Breast epithelium (tissue), 4 donors: ENCODE measurements at places on chromosomes 6 and 20. TPM values are rescaled to one million over a fixed set of nuclear protein-coding genes. Genes with fewer than 3 reads are reported as not detected.

LY86 gene
- 3.3 TPM for total RNA-seq

GRCh38 chr20:10557685-10558084 is 116.1 kb downstream of the JAG1 start:
- peak overlapping the region; percentile 21 for H3K27ac ChIP-seq
- no peaks in the 10 kb centered on the region for H3K36me3 ChIP-seq
- no peak overlapping the region for H3K4me3 ChIP-seq
- H3K27me3 ChIP-seq = no peaks in the 10 kb centered on the region
- H3K4me1 ChIP-seq = no peaks in the 10 kb centered on the region

LTA gene
- total RNA-seq = not detected

OOEP gene
- total RNA-seq = not detected

GRCh38 chr20:6685181-6685582 is 82.3 kb upstream of the BMP2 start:
- no peak for DNase-seq
- no peaks in the 10 kb centered on the region for H3K36me3 ChIP-seq
- no peak overlapping the region for H3K27ac ChIP-seq
- no peak overlapping the region for H3K4me3 ChIP-seq
- no peaks in the 10 kb centered on the region for H3K27me3 ChIP-seq

GRM1 gene
- total RNA-seq = not detected

GRCh38 chr6:27472182-27472616 is 706 bp downstream of the ZNF184 start:
- no peaks in the 10 kb centered on the region for H3K36me3 ChIP-seq
- peak; percentile 35 for DNase-seq
- H3K27me3 ChIP-seq = no peaks in the 10 kb centered on the region
- peak overlapping the region; percentile 94 for H3K27ac ChIP-seq
- H3K4me3 ChIP-seq = peak overlapping the region; percentile 94

DNA sequence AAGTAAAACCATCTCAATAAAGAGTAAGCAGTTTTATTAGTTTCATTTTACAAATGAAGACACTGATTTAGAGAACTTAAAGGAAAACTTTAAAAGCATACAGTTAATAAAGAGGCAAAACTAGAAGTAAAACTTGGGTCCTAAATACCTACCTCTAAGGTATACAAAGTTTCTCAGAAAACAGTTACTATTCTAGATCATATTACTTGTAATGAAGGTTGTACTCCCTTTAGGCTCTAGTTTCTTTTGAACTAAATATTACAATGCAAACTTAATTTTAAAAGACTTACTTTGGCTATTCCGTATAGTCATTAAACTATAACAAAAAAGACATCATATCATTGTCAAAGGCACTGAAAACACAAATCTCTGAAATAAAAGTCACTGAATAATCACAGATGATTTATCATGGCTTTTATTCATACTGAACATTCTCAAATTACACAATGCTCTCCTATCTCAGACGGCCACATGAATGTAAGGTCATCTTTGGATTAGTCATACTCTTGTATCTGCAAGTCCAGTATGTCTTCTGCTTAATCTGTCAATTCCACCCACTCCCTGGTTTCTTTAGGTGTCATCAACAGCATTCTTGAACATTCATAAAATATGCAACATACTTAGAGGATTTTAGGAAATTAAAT is 361.6 kb upstream of the RUNX2 start:
- peaks cover 5% of the 10 kb centered on the region for H3K36me3 ChIP-seq
- no peaks in the 10 kb centered on the region for H3K27me3 ChIP-seq
- DNase-seq = no peak

- no peaks in the 10 kb centered on the region for H3K27me3 ChIP-seq
- no peak for DNase-seq
- no peaks in the 10 kb centered on the region for H3K36me3 ChIP-seq
- H3K4me3 ChIP-seq = peak overlapping the region; percentile 95
- H3K27ac ChIP-seq = peak overlapping the region; percentile 77
These were observed 637 bp downstream of the TFB1M start for GRCh38 chr6:155313602-155314091.

FAM209B gene
- total RNA-seq = not detected

DNA sequence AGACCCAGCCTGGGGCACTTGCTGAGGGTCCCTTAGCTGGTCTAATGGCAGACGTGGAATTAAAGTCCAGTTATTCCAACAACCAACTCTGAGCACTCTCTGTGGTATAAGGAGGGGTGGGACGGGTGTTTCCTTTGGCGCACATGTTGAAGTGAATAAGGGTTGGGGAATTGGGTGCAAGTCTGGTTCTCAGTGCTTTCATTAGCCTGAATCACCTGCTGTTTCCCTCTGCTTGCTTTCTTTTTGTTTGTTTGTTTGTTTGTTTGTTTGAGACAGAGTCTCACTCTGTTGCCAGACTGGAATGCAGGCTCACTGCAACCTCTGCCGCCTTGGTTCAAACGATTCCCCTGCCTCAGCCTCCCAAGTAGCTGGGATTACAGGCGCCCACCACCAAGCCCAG is 110.1 kb downstream of the TNFAIP3 start:
- H3K36me3 ChIP-seq = no peaks in the 10 kb centered on the region
- DNase-seq = no peak
- no peak overlapping the region for H3K4me3 ChIP-seq
- no peaks in the 10 kb centered on the region for H3K27me3 ChIP-seq
- no peaks in the 10 kb centered on the region for H3K4me1 ChIP-seq
- no peak overlapping the region for H3K27ac ChIP-seq

- no peak for DNase-seq
- no peaks in the 10 kb centered on the region for H3K4me1 ChIP-seq
- H3K4me3 ChIP-seq = no peak overlapping the region
- H3K36me3 ChIP-seq = no peaks in the 10 kb centered on the region
These were observed 201.3 kb upstream of the BTBD3 start for GRCh38 chr20:11716239-11716944.

MYCT1 gene
- 12.5 TPM for total RNA-seq

DNA sequence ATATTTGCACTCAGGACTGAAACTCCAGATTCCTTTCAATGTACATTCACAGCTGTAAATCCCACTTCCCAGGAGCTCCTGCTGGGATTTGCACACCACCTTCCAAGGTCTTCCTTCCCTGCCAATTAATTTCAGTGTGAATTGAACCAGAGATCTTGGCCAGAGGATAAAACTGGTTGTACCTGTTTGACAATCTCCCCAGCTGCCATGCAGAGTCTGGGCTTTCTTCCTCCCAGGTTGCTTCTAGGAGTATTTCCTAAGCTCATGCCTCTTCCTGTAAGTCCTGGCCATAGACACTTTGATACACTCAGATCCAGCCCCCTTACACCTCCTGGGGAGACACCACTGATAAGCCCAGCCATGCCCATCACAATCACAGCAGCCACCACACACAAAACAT is 15.6 kb downstream of the MAFB start:
- H3K27me3 ChIP-seq = no peaks in the 10 kb centered on the region
- H3K27ac ChIP-seq = no peak overlapping the region
- H3K4me1 ChIP-seq = no peaks in the 10 kb centered on the region
- no peak overlapping the region for H3K4me3 ChIP-seq

CD2AP gene
- total RNA-seq = 34.4 TPM

SRXN1 gene
- 16.2 TPM for total RNA-seq

SLC32A1 gene
- total RNA-seq = not detected

GRCh38 chr6:79954849-79955248 is 7.5 kb upstream of the ELOVL4 start:
- no peaks in the 10 kb centered on the region for H3K4me1 ChIP-seq
- H3K36me3 ChIP-seq = no peaks in the 10 kb centered on the region
- no peak overlapping the region for H3K27ac ChIP-seq
- no peak for DNase-seq
- H3K27me3 ChIP-seq = no peaks in the 10 kb centered on the region

RIPPLY2 gene
- total RNA-seq = not detected

DNA sequence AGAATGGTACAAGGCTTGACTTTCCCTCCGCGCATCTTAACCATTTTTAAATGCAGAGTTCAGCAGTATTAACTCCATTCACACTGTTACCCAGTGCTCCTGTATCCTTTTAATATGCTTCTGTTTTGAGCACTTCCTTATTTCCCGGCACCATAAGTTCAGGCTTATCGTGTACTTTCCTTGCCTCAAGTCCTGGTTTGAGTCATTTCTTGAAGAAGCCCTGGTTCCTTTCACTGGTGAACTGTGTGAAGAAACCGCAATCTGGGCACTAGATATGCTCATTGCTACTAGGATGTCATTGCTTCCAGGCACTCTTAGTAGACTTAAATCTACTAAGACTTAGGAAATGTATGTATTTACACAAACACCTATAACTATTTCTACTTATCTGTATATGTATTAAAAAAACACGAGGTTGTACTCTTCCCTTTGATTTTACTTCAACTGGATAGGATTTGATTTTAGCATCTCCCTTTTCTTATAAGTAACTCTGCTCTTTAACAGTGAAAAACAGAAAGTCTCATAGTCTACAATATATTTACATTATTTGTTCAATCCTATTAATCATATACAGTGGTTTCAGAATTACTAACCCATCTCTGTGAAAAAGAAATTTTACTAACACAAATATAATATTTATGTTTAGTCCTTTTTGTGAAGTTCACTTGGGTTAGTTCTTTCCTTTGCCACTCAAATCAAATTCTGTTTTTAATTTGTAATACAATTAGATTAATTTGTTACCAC is 135.5 kb downstream of the CDKAL1 start:
- no peak for DNase-seq
- H3K27ac ChIP-seq = no peak overlapping the region
- no peak overlapping the region for H3K4me3 ChIP-seq

DNA sequence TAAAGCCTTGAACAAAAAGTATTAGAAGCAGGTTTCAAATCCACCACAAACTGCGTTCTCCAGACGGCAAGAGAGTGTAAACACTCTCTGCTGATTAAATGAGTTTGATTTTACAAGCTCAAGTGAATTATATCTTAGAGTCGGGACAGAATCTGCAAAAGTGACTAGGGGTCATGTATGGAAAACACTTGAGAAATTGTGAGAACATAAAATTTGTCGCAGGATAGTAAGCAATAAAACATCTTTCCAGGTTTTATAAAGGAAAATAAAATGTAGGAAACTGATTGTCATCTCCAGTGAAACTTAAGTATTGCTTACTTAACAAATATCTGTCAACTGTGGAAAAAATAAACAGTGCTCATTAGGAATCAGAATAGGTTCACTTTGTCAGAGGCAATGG is 374.2 kb downstream of the ARHGAP18 start:
- no peak for DNase-seq
- H3K4me1 ChIP-seq = no peaks in the 10 kb centered on the region
- H3K4me3 ChIP-seq = no peak overlapping the region
- no peaks in the 10 kb centered on the region for H3K27me3 ChIP-seq
- no peak overlapping the region for H3K27ac ChIP-seq

DNA sequence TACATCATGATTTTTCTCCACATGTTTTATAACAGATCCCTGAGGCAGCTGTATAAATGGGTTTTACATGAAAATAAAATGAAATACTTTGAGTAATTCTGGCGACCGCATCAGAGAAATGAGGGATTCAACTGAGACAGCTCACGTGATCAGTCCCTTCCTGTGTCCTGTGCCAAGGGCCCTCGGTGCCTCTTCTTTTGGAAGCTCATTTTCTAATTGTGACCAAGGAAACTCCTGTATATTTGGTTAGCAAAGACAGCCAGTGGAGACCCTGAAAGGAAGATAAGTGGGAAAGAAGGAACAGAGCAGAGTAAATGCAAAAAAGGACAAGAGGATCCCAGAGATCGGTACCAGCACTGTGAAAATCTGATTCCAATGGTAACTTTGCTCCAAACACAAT is 129.9 kb downstream of the FYN start:
- no peak overlapping the region for H3K4me3 ChIP-seq
- H3K27me3 ChIP-seq = no peaks in the 10 kb centered on the region
- H3K4me1 ChIP-seq = no peaks in the 10 kb centered on the region
- no peak overlapping the region for H3K27ac ChIP-seq
- H3K36me3 ChIP-seq = no peaks in the 10 kb centered on the region

DNA sequence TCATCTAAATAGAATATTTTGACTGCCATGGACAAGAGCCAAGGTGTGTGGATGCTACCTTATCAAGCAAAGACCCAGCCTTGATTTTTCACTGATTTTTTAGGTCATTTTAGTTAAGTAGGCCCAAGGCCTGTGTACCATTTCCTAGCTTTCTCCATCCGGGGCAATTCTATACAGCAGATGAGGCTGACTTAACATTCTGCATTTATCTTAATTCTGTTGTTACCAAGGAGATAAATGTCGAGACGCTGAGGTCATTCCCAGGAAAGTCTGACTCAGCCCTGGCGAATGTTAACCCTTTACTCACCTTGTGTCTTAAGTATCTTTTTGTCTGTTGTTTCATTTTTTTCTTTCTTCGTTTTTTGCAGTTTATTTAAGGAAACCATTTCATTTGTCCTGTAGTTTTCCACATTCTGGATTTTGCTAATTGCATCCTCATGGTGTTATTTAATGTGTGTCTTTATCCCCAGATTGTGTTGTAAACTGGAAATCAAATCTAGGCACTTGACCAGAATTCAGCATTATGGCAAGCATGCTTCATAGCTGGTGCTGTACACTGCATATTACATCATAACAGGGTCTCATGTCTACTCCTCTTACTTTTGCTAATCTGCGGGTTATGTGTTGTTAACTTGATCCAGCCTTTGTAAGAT is 277.0 kb downstream of the CDKAL1 start:
- H3K4me1 ChIP-seq = no peaks in the 10 kb centered on the region
- H3K36me3 ChIP-seq = no peaks in the 10 kb centered on the region
- DNase-seq = no peak
- peak overlapping the region; percentile 52 for H3K27ac ChIP-seq
- H3K4me3 ChIP-seq = no peak overlapping the region

DPPA5 gene
- total RNA-seq = not detected

DNA sequence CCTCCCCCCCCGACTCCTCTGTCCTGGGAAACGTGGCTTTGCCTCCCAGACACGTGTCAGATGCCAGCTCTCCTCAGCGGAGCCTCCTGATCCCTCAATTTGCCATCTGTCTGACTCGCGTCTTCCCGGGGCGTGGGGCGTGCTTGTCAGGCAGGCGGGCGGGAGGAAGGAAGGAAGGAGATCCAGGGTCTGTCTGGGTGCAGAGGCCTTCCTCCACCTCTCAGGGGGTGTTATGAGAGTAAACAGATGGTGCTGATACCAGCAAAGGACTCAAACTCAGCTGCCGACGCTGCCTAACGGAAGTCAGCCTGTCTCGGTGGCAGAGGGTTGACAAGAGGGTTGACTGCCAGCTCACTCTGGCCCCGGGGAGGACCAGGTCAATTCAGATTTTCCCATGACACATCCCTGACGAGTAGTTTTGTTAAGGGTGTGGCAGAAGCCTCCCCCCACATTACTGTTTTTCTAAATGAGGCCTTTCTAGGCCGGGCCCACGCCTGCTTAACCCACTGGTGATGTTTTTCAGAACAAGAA is 17.0 kb downstream of the UQCC2 start:
- no peak for DNase-seq
- no peaks in the 10 kb centered on the region for H3K36me3 ChIP-seq
- H3K27ac ChIP-seq = peak overlapping the region; percentile 79
- no peak overlapping the region for H3K4me3 ChIP-seq

- no peaks in the 10 kb centered on the region for H3K27me3 ChIP-seq
- H3K27ac ChIP-seq = no peak overlapping the region
- H3K4me3 ChIP-seq = no peak overlapping the region
- H3K4me1 ChIP-seq = peaks cover 16% of the 10 kb centered on the region
- no peaks in the 10 kb centered on the region for H3K36me3 ChIP-seq
- DNase-seq = no peak
These were observed 14.6 kb downstream of the TFEB start for GRCh38 chr6:41720783-41721182.
